ENCODE measurements at places on chromosomes 1 and 21.

GRCh38 chr21:33643658-33644311 lies 1.5 kb downstream of the ITSN1 start:
- peak overlapping the region; percentile 79 for H3K4me3 ChIP-seq
- no peak overlapping the region for H3K27ac ChIP-seq
- DNase-seq: no peak
- peaks cover 22% of the 10 kb centered on the region for H3K27me3 ChIP-seq

DNA sequence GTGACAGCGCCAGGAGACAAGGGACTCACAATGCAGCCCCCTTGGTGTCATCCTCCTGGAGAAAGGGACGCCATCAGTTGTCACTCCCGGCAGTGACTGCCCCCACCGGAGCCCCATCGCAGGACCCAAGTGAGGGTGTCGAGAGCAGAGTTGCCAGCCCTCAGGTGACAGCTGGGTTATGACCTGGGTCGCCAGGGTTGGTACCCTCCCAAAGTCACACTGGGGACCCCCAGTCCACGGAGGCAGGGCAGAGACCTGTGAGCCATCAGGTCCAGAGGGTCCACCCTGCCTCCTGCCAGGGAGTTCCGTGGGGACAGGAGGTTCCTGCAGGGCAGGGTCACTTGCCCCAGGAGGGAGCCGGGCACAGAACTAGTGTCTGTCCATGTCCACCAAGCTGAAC lies 78.2 kb upstream of the IFFO2 start:
- H3K4me3 ChIP-seq: no peak overlapping the region
- no peaks in the 10 kb centered on the region for H3K36me3 ChIP-seq
- peaks cover 7% of the 10 kb centered on the region for H3K27me3 ChIP-seq
- no peak overlapping the region for H3K27ac ChIP-seq

DNA sequence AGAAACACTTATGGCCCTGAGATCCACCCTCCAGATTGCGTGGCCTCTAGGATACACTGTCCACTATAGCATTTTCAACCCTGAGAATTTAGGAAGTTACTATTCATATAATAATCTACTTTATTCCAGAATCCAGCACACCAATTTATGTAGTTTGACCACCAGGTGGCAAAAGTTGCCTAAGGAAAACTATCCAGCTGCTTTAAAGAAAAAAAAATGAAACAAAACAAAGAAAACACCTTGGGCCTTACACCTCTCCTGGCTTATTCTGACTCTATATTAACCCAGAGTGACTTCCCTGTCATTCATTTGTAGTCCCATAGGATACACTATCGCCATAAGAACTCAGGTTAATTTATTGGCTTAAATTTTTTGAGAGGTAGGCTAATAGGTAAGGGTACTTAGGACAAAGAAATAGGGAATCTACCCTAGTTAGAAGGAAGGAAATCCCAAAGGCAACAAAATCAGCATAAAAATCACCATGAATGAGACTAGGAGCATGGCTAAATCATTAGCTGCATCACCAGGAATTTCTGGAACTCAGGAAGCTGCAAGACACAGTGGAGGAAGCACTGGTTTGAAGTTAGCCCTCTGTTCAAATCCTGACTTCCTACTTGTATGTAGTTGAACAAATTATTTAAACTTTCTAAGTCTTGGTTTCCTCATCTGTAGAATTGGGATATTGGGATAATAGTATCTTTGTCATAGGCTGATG lies 107.5 kb downstream of the SPAG17 start:
- peaks cover 4% of the 10 kb centered on the region for H3K4me1 ChIP-seq
- peaks cover 4% of the 10 kb centered on the region for H3K27me3 ChIP-seq
- no peak for DNase-seq

- H3K27ac ChIP-seq: no peak overlapping the region
- no peaks in the 10 kb centered on the region for H3K4me1 ChIP-seq
- DNase-seq: no peak
- no peak overlapping the region for H3K4me3 ChIP-seq
These were observed 43.5 kb downstream of the UBE2G2 start for GRCh38 chr21:44758141-44758561.

DNA sequence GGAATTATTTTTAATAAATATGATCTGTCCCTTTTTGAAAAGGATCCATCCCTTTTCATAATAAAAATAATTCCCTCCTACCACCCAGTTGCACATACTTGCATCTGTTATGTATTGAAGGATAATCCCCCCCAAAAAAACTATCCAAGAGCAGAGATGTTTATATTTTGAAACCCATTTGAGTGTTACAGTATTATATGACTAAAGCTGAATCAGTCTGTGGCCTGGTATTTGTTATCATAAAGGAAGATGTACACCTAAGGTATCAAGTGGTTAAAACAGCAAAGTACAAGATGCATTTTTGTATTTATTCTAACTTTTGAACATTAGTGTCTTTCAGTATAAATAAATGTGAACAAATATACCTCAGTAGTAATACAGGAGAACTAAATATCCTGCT lies 12.7 kb upstream of the TGFB2 start:
- no peaks in the 10 kb centered on the region for H3K4me1 ChIP-seq
- no peak overlapping the region for H3K27ac ChIP-seq
- peaks cover 12% of the 10 kb centered on the region for H3K36me3 ChIP-seq
- H3K27me3 ChIP-seq: no peaks in the 10 kb centered on the region
- no peak for DNase-seq

DNA sequence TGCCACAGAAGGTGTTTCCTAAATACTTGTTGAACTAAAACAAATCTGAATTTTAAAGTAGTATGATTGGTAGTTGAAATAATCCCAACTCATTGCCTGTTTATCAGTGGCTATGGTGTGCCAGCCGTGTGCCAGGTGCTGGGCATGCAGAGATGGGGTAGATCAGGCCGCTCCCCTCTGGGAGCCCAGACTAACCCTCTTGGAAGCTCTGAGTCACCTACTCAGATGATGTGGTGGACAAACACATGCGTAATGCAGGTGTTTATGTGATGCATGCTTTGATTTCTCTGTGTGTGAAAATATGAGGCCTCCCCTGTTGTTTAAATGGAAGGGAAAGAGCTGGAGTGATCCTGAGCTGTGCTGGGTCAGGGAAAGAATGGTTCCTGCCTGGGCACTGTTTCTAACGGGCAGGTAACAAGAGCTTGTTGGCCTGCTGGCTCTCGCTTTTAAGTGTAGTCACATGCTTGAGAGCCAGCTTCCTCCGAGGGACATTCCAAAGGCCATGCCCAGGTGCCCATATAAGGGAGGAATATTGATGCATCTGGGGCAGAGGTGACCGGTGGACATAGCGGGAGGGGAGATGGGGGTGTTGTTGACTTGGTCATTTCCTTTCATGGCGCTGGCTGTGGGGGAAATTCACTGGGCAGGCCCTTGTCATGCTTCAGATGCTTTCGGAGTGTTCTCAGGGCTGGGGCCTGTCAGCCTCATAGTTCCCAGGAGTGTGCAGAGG lies 10.2 kb downstream of the MFN2 start:
- peak overlapping the region; percentile 16 for H3K27ac ChIP-seq
- no peaks in the 10 kb centered on the region for H3K27me3 ChIP-seq
- H3K4me3 ChIP-seq: no peak overlapping the region
- H3K4me1 ChIP-seq: peaks cover 19% of the 10 kb centered on the region
